Germinal center (tissue), 1 donor: ENCODE measurements at places on chromosomes 6 and 20.

DNA sequence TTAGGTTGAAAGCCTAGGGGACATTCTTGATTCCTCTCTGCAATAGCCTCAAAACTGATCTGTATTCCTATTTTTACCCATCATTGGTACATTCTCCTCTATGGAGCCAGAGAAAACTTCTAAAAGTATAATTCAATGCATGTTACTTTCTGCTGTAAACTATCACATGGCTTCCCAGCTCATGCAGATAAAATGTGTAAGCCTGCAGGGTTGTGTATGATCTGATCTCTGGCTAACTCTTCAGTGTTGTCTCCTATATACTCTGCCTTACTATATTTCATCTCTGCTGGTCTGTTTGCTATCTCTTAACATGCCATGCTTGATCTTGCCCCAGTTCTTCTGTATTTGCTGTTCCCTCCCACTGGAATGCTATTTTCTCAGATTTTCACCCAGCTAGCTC lies 323.3 kb upstream of the RSPO3 start:
- no peak for DNase-seq

DNA sequence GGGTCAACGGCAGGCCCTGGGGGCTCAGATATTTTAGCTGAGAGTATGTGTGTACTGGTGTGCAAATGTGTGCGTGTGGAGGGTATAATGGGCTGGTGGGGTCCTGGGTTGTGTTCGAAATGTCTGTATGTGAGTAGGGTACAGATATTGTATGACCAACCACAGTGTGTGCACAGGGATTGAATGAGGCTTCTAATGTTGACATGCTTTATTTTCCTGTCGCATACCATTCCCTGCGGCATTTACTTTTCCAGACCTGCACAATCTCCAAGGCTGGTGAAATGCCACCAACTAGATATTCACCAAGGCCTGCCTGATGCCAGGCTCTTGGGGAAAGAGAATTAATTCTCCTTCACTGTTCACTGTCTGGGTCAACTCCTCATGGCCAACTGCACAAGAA lies 441.4 kb upstream of the SULF2 start:
- no peak for DNase-seq

- no peak for DNase-seq
These were observed 3.4 kb downstream of the SCUBE3 start for GRCh38 chr6:35216851-35217811.

DNA sequence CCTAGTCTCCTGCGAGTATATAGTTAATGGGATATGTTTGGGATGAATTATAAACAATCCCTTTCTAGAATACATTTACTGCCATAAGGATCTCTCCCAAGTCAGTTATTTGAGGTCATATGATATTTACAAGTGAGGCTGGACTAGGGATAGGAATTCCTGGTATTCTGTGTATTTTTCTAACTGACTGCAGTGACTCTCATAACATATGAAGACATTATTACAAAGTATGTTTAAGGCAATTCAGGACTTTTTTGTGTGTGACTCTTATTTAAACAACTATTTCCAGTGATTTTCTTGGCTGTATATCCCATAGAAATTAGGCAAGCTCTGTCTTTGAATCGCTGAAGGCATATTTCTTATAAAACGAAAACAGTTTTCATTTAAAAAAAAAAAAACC lies 18.4 kb upstream of the TNFAIP3 start:
- no peak for DNase-seq

- DNase-seq: no peak
These were observed 491.4 kb upstream of the SOX4 start for GRCh38 chr6:21102201-21102600.

DNA sequence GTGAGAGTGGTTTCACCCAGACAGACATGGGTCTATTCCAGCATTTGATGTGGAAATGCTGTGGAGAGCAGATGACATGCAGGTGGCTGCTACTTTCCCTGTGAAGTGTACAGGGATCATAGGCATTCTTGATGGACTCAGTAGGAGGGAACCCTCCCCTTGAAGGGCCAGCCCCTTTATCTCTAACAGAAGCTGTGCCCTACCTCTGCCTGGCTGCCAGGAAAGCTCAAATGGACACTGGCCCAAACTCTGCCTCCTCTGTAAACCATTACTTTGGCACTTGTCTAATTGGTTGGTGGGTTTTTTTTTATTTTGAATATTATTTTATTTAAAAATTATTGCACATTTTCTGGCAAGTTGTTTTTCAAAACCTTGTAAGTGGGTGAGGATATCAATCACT lies 106.7 kb upstream of the GGTLC1 start:
- no peak for DNase-seq

GRCh38 chr6:153045271-153045670 lies 42.8 kb upstream of the MTRF1L start:
- DNase-seq: no peak

DNA sequence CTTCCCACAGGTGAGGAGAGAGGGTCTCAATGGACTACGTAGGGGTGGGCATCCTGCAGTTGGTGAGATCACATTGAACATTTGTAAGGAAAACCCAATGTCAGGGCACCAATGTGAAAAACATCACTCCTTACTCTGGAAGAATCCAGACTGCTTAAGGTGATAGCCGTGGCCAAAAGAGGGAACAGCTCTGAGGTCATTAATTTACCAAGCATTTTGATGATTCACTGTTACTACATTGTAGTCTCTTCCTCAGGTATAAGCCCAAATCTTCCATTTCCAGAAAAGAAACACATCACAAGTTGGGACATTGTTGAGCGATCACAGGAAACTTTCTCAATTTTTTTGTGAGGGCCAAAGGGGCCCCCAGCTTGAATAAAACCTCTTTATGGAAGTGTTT lies 61.1 kb upstream of the SPTLC3 start:
- no peak for DNase-seq

- DNase-seq: no peak
These were observed 20.3 kb downstream of the ZMYND8 start for GRCh38 chr20:47336129-47336754.

DNA sequence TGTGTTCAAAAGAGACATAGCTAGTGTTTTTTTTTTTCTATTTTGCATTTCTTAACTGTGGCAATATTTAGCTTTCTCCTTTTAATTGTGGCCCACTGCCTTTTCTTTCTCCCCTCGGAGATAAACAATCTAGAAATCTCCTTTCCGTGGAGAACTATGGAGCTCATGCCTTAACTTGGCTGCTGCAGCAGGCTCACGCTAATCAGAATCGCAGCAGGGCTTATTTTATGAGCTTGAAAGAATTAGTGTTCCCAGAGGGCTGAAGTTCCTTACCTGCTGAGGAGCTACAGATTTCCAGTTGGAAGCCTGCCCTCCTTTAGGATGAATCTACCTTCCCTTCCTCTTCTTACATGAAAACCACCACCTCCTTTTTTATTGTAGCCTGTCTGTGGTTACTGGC lies 35.6 kb downstream of the CTNNBL1 start:
- DNase-seq: no peak

DNA sequence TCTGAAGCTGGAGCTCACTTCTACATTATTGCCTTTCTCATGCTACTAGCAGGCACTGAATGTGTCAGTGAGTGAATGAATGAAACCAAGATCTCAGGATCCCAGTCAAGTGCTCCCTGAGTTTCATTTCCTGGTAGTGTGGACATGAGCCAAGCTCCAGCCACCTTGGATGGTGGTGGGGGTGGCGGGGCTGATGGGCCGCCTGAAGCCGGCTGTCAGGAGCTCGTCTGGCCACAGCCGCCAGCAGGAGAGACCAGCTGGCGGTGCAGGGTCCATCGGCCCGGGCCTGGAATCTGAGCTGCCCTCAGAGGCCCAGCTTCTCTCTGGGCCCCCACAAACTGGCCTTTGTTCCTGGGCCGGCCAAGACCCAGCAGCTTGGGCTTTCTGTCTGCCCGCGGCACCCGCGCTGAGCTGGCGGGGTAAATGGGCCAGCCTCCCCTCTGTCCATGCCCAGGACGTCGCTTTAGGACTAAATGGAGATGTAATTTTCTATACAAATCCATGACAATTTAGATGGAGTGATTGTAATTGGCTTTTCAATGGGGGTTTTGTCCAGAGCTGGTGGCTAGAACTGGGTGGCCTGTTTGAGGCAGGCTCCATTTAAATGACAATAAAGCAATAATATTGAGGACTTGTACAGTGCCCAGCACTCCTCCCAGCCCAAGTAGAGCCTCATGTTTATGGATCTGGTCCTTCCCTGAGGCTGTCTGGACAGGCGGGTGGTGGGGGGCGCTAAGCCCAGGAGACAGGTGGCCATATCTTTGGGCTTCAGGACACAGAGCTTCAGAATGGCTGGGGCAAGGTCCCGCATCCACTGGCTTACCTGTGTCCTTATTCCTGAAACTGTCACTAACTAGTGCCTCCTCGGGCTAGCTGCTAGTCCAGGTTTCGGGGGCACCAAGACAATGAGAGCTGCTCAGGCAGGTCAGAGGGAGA lies 43.5 kb downstream of the NOL4L start:
- no peak for DNase-seq

DNA sequence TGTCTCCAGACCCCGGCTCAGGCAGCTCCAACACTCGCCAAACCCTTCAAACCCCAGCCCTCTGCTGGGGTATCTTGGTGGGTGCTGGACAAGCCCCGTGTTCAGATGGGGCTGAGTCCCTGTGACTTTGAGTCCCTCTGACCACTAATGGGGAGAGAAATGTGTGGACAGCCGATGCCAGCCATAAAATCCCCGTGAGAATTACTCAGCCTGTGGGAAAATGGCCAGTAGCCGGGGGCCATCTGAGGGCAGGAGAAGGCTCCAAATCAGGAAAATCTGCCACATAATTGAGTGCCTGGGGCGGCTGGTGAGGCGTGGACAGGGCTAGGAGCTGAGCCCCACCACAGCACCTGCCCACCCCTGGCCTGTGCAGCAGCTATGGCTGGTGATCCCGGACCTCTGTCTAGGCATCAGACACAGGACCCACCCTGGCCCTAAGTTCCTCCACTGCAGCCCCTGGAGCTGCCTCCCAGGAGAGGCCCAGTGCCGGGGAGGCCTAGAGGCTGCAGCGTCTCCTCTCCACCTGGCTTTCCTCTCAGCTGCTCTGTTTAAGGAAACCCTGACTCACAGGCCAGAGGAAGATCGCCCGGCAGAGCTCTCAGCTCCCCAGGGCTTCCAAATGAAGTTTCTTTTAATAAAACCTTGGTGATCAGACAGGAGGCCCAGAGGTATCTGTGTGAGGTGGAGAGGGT lies 53.7 kb upstream of the SLCO4A1 start:
- no peak for DNase-seq

DNA sequence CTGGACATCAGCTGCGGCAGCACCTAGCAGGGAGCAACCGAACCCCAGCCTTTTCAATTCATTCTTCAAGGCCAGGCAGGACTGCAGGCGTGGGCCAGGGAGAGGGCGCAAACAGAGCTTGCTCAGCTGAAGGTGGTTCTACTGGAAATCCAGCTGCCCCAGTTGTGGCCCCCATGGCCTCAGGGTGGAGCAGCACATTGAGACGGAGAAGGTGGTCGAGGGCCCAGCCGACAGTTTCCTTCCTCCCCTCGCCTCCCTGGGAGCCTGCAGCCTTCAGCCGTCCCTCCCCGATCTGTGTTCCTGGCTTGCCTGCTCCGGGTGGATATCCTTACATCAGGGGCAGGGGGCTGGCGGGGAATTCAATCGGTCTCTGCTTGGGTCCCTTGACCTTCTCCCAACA lies 217.8 kb downstream of the ANKRD60 start:
- DNase-seq: no peak

- no peak for DNase-seq
These were observed 43.4 kb downstream of the FAM135A start for GRCh38 chr6:70456735-70457134.

GRCh38 chr6:63395381-63395780 lies 75.6 kb upstream of the LGSN start:
- DNase-seq: no peak

DNA sequence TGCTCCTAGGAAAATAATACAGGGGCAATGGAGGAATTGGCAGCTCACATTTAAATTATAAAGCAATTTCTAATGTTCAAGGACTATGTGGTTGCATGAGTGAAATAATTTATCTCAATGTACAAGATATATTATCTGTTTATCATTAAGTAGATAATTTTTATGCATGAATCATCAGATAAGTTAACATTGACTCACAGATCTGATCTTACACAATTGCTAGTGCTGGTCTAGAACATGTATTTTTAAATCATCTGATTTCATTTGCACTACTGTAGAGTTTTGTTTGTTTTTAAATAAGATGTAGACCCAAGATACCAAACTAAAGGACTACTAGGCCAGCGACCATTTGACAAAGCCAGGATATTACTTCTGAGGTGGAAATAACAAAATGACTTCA lies 199.2 kb downstream of the BMP2 start:
- no peak for DNase-seq

DNA sequence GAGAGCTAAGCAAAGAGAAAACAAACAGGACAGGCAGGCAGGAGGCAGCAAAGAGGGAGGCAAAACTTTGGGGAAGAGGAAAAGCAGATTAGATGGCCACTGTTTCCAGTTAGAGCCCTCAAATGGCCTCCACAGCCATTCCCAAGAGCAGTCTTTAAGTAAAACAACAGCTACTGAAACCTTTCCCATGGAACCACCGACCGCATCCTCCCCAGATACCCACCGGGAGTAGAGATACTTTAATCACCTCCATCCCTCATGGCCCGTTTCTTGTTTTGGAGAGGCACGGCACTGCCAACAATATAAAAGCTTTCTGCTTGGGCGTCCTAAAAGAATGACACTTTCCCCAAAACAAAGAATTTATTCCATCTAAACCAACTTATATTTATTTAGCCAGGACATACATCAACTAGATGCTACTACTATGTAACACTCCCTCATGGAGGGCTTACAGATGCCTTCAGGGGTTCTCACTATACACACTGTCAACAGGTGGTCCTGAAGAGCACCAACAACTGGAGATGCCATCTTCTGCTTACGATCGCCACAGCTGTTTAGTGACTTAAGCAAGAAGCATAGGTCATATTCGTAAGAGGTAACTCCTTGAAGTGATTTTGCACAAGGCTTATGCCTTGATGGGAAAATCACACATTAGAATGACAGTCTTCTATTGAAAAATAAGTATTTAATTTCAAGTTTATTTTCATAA lies 43.4 kb downstream of the CNKSR3 start:
- DNase-seq: no peak

DNA sequence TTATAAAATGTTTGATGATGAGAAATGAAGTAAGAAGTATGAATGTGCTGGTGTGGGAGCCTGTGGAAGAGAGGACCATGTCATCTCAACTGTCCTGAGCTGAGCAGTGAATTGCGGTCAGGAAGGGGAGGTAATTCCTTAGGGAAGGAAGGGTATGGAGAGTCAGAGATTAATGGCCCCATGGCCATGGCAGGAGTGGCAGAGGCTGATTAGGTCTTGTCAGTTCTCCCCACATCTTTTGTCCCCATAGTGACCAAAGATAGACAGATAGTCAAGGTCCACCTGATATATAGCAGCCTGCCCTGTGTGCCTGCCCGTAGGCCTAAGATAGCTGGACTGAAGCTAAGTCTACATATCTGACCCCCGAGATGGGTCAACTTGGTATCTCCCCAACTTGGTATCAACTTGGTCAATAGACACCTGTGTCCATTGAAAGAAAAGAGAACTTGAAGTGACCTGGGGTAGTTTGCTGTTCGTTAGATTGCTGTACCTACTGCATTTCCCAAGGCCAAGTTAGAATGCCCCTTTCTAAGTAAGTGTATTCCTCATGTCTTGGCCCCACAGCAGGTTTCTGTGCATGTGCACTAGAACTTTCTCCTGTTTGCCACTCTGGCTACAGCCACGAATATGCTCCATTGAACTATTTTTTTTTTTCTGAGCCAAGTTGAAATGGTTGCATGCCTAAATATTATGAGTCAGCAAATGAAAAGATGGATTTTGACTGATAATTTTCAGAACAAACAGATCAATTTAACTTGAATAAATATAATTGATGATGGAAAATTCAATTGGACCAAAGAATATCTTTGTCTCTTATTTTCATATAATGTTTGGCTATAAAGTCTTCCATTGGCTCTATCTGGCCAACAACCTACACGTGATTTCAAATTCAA lies 143.4 kb downstream of the ISM1 start:
- no peak for DNase-seq
